Kasumi-1 (cell line): ENCODE measurements at places on chromosomes 2 and 18.

GRCh38 chr18:74139411-74139810, 8.2 kb downstream of the FBXO15 start:
- DNase-seq: no peak

DNA sequence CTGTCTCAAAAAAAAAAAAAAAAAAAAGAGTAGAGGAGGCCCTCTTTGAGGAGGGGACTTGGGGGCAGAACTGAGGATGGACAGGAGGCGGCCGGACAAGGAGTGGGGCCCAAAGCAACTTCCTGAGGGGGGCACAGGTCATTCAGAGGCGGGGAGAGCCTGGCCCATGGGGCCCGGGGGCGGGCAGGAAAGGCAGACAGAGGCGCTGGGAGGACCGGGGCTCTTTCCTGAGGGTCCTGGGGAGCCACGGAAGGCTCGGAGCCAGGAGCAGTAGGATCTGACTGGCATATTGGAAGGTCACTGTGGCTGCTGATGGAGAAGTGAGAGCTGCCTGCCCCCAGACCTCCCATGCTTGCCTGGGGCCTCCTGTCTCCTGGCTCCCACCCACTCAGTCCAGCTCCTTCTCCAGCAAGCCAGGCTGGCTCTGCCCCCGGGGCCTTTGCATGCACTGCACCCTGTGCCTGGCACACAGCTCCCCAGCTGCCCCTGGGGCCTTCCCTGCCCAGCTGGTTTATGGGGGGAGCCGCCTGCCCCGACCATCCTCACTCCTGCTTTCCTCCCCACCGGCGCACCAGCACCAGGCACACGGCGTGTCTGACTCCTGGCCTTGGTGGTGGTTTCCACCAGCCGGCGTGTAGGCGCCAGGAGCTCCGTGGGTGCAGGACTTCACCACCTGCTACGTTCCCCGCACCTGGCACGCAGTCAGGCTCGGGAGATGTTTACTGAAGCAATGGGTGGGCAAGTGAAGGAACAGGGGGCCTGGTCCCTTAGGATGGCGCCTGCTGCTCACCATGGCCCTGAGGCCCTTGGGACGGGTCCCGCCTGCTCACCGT, 5.6 kb downstream of the ESPNL start:
- no peak for DNase-seq

- DNase-seq: no peak
These were observed 28.4 kb downstream of the PAX3 start for GRCh38 chr2:222270396-222270795.

DNA sequence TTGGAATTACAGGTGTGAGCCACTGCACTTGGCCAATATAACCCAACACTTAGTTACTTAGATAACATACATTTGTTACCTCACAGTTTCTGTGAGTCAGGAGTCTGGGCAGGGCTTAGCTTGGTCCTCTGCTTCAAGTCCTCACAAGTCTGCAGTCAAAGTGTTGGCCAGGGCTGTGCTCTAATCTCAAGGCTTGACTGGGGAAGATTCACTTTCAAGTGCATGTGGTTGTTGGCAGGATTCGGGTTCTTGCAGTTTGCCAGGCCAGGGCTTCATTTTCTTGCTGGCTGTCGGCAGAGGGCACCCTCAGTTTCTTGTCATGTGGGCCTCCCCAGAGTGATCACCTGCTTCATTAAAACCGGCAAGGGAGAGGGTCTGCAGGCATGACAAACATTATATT, 103.7 kb downstream of the SLC4A3 start:
- DNase-seq: peak; percentile 2

- DNase-seq: no peak
These were observed 1858.4 kb upstream of the PIK3C3 start for GRCh38 chr18:40096675-40097074.

- no peak for DNase-seq
These were observed 15.0 kb upstream of the TRIB2 start for GRCh38 chr2:12701786-12702167.

- DNase-seq: peak; percentile 65
These were observed 12.6 kb downstream of the ITPRID2 start for GRCh38 chr2:181904022-181904632.

DNA sequence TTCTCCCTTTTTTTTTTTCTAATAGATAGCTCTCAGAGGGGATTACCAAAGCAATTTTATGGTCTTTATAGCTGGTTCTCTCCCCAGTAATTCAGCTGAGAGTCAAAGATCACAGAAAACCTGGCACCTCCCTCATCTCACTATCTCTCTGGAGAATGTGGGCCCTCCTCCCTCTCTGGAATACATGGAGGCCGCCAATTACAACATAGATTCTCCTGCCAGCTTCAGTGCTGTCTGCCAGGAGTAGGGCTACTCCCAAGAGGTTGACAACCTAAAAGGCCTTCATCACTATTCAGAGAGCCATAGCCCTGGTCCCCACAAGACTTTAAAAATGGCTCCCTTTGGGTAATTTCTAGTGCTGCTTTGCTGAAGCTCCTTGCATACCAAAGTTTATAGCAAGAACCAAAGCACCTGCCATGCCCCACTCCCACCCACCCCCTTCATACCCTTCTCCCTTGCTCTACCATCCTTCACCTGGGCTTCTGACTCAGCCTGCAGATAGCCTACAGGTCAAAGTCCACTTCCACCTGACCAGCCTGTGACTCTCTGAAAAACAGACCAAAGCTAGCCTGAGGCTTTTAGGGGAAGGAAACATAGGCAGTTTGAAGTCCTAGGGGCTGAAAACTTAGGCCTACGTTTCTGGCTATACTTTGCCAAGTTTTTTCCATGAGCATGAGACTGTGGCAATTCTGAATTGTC, 472.3 kb downstream of the TNS1 start:
- no peak for DNase-seq
